Panc1 (cell line): ENCODE measurements at places on chromosomes 11 and 22. TPM values are rescaled to one million over a fixed set of nuclear protein-coding genes. Genes with fewer than 3 reads are reported as not detected.

SERHL2 gene
- 1.6 TPM for total RNA-seq

A4GALT gene
- total RNA-seq = 6.9 TPM

DNA sequence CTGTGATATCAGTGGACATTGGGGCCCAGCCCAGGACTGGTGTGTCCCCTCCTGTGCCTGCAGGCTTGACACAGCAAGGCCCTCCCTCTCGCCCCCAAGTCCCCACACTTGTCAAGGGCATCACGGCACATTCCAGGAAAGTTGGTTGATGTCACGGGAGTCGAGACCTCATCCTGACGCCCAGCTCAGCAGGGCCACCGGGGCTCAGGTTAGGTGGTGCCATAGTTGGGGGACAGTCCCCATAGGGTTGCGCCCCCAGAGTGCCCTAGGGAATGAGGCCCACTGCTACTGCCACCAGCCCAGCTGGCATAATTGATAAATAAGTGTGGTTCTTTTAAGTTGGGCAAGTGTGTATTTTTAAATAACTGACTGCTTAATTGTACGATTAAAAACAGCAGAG, 28.3 kb upstream of the GRAMD4 start:
- DNase-seq = no peak

DNA sequence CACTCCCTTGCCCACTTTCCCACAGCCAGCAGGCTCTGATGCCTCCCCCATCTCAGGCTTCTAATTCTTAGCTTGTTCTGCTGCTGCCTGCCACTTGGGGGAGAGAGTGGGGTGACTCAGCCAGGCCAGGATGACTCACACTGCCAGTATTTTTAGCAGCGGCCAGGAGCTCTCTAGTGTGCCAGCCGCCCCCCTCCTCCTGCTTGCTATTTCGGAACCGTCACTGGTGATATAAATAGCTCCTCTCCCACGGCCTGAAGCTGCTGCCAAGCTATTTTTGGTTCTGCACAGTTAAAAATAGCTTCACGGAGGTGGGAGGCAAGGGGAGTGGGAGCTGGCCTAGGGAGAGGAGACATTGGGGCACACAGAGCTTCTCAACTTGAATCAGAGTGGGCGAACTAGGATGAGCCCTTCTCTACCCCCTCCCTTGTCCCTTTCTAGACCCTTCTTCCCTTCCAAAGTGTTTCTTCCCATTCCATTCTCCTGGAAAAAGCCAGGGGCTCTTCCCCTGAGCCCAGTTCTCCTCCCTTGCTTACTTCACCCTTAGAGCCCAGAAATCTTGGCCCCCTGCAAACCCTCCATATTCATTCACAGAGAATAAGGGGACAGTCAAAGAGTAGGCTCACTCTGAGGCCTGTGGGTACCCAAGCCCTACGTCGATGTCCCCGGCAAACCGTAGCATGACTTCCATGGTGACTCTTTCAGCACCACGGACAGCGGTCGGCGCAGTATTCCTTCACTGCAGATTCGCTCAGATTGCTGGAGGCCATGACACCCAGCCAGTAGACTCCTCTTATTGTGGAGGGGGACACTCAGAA, 2.5 kb upstream of the NPAS4 start:
- DNase-seq = peak; percentile 51

DLG2 gene
- 4.2 TPM for total RNA-seq

DNA sequence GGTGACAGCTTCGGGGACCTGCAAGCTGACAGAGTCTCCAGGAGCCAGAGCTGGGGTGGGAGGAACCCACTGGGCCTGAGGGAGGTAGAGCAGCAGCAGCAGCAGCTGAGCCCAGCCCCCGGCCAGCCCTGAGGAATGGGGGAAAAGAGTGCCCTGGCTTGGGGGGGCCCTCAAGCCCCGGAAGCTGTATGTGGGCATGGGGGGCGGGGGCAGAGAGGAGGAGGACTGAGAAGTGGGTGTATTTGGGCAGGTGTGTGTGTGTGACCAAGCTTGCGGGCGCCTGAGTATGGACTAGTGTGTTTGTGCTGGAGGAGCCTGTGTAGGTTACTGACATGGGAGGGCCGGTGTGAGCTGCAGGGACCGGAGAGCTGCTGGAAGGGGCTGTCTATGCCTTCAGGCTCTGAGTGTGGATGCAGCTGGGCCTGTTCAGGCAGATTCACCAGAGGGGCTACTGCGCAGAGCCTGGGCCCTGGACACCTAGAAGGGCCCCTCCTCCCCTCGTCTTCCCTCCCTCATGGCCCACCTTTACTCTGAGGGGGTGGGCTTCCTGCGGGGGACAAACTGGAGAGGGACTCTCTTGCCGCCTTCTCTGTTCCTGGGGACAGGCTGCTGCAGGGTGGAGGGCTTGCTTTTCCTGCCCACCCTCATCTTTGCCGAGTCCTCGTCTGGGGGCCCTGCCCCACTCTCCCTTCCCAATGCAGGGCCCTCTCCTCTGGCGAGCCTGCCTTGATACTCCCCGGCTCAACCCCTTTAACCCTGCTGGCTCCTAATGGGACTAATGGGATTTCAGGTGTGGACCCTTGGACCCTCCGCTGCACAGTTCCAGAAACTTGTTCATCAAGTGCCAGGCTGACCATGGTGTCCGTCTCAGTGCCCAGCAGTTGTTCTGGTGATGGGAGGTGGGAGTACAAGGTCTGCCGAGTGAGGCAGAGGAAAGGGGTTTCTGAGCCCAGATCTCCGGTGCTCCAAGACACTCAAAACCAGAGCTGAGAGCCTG, 28.2 kb downstream of the ST3GAL4 start:
- no peak for DNase-seq

DNA sequence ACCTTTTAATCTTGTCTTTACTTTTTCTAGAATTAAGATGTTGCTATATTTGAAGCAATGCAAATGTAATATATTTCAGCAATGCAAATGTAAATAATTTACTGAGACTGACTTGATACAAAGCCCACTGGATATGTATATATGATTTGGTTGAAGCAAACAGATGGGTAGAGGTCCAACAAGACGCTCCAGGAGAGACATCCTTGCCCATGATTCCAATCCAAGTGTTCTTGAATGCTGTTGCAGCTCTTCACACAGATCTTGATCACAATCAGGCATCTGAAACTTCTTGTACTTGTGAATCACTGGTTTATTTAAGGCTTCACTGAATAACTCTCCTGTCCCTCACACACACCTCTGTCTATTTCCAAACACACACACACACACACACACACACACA, 507.0 kb downstream of the LRRC4C start:
- DNase-seq = no peak

TSSK2 gene
- total RNA-seq = not detected

DNA sequence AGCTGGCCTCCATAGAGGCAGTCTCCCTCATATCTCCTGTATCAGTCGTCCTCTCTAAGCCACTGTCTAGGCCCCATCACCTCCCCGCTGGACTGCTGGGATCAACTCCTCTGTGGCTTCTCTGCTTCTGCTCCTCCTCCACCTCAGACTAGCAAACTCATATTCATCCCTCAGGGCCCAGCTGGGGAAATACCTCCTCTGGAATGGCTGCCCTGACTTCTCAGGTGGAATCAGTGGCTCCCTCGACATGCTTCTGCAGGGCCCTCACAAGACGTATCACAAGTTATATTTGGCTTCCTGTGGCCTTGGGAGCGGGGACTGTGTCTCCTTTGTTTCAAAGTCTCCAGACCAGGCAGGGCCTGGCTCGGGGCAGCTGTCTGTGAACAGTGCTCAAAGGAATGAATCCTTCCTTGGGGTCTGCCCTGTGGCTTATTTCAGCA, 10.0 kb downstream of the SLC29A2 start:
- DNase-seq = no peak

GRCh38 chr11:12180257-12181205, 70.1 kb downstream of the MICAL2 start:
- DNase-seq = no peak

F2 gene
- 0.64 TPM for total RNA-seq

GRCh38 chr11:23097891-23098290, 237.6 kb upstream of the CCDC179 start:
- DNase-seq = no peak

DNA sequence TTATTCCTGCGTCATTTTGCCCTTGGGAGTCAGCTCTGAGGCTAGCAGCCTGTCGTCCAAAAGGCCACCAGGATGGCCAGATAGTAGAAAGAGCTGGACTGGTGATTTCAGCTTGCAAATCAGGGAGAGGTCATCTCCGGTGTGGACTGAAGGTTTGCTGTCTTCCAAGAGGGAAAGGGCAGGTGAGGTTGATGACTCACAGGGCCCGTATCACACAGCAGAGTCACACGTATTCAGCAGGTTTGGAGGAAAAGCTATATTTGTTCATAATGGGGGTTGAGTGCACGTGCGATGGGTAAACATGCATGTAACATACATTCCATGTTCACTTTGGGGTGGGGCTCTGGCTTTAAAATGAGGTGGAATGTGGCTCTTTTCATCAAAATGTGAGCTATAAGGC, 25.6 kb downstream of the MRPL21 start:
- DNase-seq = no peak

GRCh38 chr22:41285820-41286638, at the start of gene RANGAP1:
RANGAP1 (minus strand) TSS chr22:41286187; CDS start chr22:41281044, 5,143 bp downstream.
- DNase-seq = peak; percentile 94

DNA sequence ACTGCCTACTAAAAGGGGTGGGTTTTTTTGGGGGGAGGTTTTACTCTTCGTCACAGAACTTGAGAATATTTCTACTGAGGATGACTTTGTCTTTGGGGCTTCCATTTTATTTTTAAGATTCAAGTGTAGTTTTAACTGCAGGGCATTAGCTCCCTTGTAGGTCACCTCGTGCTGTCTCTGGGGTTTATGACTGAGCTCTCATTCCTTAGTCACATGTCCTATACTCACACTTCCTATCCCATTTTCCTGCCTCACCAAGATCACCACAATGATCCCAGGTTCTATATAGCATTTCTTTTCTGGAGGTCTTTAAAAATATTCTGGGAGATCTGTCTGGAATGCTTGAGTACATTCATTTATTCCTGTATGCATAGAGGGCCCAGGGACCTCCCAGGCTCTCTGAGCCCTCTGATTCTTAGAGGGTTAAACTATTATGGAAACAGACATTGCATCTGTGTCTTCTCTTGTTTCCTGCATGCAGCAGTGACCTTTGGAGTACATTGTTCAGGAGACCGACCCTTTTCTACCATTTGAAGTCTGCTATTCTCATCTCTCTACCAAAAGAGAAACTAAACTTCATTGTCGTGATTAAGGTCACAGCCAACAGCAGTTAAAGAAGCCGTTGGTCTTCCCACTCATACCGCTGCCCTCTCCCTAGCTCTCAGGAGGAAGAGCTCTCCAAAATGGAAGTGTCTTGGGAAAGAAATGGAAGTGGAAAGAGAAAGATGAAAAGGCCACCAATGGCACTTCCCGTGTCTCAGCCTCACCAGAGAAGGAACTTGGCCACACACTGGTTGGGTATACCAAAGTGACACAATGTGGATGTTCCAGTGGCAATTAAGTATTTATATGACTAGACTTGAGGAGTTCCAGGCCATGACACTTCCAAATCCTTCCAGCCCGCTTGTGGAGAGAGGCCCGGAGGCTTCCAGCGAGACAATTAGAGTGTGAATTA, 77.5 kb downstream of the ZBTB16 start:
- DNase-seq = no peak

DNA sequence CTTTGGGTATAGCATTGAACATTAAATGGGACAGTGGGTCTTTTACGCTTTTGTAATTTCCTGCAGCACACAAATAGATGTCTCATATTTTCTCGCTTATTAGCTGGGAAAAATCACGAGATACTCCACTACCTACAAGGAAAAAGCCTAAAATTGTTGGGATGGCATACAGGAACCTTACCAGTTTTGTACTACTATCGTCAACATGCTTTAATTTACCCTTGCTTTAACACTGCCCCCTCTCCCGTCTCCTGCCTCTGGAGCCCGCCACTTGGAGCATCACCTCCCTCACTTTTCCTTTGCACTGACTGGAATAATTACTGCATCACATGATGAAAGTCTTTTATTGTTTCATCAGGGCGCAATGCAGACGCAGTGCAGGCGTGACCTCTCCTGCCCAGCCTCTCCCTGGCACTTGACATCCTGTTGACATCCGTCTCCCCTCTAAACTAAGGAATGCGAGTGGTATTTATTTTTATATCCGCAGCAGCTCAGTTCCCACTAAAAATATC, 1.0 kb upstream of the FNBP4 start:
- DNase-seq = peak; percentile 17

GNAZ gene
- total RNA-seq = 11.9 TPM

- DNase-seq = no peak
Measured at GRCh38 chr11:78380615-78381051, 37.0 kb downstream of the GAB2 start.

OR9I1 gene
- not detected for total RNA-seq

GRCh38 chr11:113085446-113085845, 124.2 kb downstream of the NCAM1 start:
- no peak for DNase-seq

TEF gene
- total RNA-seq = 7.8 TPM

GRCh38 chr22:28802595-28803123, 2.3 kb upstream of the XBP1 start:
- DNase-seq = no peak

OR8A1 gene
- total RNA-seq = not detected

GRCh38 chr11:88178191-88178590, 2.9 kb upstream of the RAB38 start:
- DNase-seq = no peak

POGLUT3 gene
- 52.3 TPM for total RNA-seq
